ENCODE measurements at places on chromosomes 3 and 15. TPM values are rescaled to one million over a fixed set of nuclear protein-coding genes. Genes with fewer than 3 reads are reported as not detected.

The EIF1B gene
- 30.6 TPM for total RNA-seq

DNA sequence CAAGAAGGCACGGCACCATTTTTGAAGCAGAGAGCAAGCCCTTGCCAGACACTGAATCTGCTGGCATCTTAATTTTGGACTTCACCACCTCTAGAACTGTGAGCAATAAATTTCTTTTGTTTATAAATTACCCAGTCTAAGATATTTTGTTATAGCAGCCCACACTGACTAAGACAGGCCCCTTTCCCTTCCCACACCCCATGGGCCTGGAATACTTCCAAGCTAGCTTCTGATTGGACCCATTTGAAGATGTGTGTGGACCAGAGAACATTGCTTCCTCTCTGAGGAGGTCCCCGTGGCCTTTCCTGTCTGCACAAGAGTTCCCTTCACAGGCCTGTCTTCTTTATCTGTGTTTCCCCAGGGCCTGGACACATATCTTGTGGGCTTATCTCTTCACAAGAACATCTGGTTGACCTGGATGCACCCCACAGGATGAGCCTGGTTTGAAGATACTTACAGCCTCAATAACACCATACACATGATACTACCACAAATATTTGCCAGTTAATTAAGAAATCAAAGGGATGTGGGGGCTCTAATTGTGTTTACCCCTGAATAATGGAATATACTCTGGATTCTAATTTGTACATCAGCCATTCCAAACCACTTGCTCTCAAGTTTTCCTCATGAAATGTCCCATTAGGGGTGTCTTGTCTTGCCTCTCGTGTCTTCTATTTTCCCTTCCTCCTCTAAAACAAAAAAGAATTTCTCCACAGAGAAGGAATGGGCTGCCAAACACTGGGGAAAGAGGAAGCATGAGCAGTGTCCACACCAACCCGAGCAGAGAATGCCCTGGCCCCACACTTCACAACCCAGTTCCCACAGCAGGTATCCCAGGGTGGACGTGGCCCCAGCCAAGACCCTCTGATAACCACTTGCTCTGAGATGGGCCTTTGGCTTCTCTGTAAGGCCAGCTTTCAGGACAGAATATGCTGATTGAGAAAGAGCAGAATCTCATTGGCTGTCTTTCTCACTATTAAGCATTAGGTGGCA is 42.5 kb downstream of the GLB1 start:
- H3K27me3 ChIP-seq: no peaks in the 10 kb centered on the region
- DNase-seq: no peak
- H3K4me1 ChIP-seq: no peaks in the 10 kb centered on the region
- no peak overlapping the region for H3K4me3 ChIP-seq
- H3K27ac ChIP-seq: peak overlapping the region; percentile 48
- no peaks in the 10 kb centered on the region for H3K36me3 ChIP-seq

The TFG gene
- 82.0 TPM for total RNA-seq

The MKRN3 gene
- total RNA-seq: 0.19 TPM

- DNase-seq: no peak
- no peak overlapping the region for H3K4me3 ChIP-seq
- no peaks in the 10 kb centered on the region for H3K4me1 ChIP-seq
- no peaks in the 10 kb centered on the region for H3K36me3 ChIP-seq
Measured at GRCh38 chr3:197518881-197519421, 36.8 kb downstream of the BDH1 start.

The C2CD4A gene
- 0.67 TPM for total RNA-seq

The ESYT3 gene
- total RNA-seq: 0.16 TPM

The MASP1 gene
- total RNA-seq: 11.0 TPM

The CAMK2N2 gene
- 7.4 TPM for total RNA-seq

The KNG1 gene
- not detected for total RNA-seq

The HIGD2B gene
- not detected for total RNA-seq

GRCh38 chr15:49229922-49230321 is 59.9 kb downstream of the GALK2 start:
- no peak overlapping the region for H3K27ac ChIP-seq
- H3K4me1 ChIP-seq: no peaks in the 10 kb centered on the region
- H3K36me3 ChIP-seq: no peaks in the 10 kb centered on the region
- DNase-seq: no peak

Measured in adrenal gland (tissue), 19 donors.